IMR-90 (cell line): ENCODE measurements at places on chromosomes 3 and 15.
A peak's percentile ranks its signal among the peaks of the same experiment; 100 is the strongest.

- DNase-seq: peak; percentile 97
Measured at GRCh38 chr3:159854500-159855124, 134.0 kb upstream of the IL12A start.

DNA sequence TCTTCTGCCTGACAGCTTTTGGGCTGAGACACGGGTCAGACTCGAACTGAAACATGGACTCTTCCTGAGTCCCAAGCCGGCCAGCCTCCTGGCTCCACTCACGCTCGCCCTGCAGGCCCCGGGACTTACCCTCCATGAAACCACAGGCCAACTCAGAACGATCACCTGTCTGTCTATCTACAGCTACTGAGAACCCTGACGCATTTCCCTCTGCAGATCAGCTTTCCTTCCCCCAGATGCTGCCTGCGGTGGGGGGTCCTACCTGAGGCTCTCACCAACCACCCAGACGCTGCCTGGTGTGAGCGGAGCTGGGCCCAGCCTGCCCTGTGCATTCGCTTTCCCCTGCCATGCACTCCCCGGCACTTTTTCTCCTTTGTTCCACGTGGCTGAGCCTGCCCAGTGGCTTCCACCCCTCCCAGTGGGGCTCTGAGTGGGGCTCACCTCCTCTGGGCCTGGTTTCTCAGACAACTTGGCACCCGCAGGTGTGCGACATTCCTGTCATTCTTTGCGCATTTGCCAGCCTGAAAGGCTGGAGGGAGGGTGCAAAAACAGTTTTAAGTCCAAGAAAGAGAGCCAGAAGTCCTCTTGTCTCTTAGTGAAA lies 60.2 kb downstream of the PLXNA1 start:
- DNase-seq: no peak

DNA sequence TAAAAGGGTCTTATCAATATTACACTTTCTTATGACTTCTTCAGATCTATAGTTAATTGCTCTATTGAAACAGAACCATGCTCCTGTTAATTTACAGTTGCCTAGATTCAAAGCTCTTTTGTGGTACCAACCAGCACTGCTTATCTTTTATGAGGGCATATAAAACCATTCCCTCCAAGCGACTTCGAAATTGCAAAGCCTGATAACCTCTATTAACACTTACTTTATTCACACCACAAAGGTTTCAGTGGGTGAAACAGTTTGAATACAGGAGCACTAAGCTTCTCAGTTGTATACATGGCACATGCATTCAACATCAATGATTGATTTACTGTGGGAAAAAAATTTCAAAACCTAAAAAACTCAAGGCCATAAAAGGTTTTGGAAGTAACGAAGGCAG lies 74.9 kb upstream of the PPIB start:
- no peak for DNase-seq

- no peak for DNase-seq
Measured at GRCh38 chr3:117885011-117885441, 1149.6 kb downstream of the IGSF11 start.

GRCh38 chr3:33848624-33849347 lies 50.4 kb downstream of the PDCD6IP start:
- no peak for DNase-seq

DNA sequence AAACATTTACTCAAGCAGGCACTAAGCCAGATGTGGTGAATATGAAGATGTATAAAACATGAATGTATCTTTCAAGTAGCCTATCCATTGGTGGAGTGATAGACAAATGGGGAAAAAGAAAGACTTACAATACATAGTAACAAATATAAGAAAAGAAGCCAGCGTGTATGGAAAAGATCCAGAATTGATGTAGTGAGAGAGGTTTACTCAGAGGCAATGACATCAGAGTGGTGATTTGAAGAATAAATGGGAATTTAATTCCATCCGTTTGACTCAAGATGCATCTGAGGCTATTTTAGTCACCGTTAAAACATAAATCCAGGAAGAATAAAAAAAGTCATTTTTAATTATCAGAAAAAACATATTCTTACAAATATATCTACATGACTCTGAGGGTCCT lies 162.6 kb downstream of the IL1RAP start:
- peak; percentile 72 for DNase-seq

GRCh38 chr15:51874751-51875644 lies 45.5 kb downstream of the TMOD3 start:
- peak; percentile 99 for DNase-seq

- DNase-seq: no peak
Measured at GRCh38 chr3:175518459-175518858, 659.3 kb downstream of the NAALADL2 start.

DNA sequence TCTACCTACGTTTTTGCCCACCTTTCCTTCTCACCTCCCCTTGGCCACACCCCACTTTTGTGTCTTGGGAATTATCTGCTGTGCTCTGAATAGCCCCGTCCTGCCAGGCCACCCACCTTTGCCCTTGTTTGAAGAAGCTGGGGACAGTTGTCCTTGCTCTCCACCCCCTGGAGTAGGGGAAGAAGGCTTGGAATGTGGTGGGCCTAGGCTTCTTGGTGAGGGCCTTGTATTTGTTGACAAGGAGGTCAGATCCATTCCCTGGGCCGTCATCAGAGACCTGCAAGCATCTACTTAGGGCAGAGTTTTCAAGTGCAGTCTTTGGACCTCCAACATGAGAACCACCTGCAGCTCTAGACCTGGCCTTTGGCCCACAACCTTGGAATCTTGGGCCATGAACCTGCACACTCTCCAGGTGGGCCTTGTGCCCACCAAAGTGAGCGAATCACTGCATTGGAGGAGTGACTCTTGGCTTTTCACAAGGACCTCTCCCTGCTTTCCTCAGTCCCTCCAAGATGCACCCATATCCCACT lies 160.6 kb downstream of the APBA2 start:
- no peak for DNase-seq

GRCh38 chr15:45139770-45140169 lies 10.0 kb downstream of the DUOX1 start:
- no peak for DNase-seq

- DNase-seq: no peak
Measured at GRCh38 chr3:98209244-98209643, 42.7 kb downstream of the OR5H15 start.

GRCh38 chr3:154244644-154245043 lies 79.6 kb downstream of the DHX36 start:
- DNase-seq: peak; percentile 61

- no peak for DNase-seq
Measured at GRCh38 chr3:50825841-50826240, 151.1 kb downstream of the DOCK3 start.

DNA sequence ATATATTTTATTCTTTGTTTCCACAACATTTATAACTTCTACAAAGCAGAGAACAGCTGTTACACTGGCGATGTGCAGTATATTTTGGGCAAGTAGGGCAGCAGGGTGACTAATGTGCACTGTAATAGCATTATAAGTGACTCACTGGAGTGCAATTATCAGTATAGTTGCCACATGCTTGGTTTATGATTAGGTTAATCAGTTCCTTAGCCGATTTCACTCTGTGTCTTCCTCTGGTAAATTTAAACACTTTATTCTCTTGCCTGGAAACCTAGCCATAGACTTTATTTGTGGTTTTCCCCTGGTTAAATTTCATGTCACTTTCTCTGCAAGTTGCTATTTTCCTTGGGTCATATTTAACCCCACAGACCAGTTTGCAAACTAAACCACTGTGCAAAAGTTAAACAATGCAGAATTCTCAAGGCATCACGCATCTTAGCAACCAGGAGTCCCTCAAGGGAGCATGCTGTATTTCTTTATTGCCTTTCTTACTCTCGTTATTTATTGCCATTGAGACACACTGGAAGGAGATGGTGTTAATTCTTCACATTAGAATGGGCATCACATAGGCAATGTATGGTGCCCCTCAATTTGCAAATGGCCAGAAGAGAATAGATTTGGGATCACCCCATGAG lies 690.2 kb upstream of the DPPA4 start:
- peak; percentile 78 for DNase-seq

- no peak for DNase-seq
Measured at GRCh38 chr15:48411971-48412591, 80.9 kb downstream of the DUT start.

- no peak for DNase-seq
Measured at GRCh38 chr3:32397941-32398340, 6.3 kb downstream of the CMTM7 start.

- peak; percentile 30 for DNase-seq
Measured at GRCh38 chr15:60745469-60746061, 266.6 kb upstream of the ICE2 start.

DNA sequence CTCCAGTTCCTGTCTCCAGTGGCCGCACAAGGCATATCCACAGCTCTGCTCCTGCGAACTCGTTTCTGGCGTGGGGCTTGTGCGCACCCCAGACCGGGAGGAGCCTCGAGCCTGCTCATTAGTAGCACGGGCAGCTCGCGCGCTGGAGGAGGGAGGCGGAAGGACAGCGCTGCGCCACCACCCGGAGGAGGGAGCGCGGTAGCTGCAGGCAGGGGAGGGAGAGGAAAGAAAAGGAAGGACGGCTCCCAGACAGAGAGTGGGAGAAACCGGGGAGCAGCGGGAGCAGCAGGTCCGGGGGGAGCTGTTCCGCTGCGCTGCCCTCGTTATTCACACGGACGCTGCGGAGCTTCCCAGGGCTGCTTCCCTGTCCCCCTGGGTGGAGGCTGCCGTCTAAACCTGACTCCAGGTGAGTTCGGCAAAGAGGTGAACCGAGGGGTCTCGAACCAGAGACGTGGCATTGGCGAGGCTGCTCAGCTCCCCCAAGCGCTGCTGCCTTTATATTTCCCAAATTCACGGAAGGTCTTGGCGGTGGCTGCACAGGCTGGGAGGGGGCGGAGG lies 121.3 kb upstream of the ZNF717 start:
- peak; percentile 25 for DNase-seq

DNA sequence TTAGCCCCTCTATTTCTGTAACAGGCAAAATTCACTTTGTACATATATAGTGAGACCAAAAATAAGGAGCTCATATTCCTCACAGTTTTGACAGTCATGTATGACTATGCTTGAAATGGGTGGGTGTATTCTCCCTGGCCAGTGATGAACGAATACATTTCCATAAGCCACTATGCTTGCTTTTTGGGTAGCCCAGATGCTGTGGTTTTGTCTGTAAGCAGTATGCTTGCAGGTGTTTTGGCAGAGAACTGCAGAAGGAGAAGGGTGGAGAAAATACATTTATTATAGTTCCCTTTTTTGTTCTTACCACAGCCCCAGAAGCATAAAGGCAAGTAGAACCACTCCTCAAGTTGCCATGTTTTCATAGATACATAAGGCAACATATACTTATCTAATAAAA lies 131.2 kb downstream of the RBMS3 start:
- DNase-seq: peak; percentile 45

- no peak for DNase-seq
Measured at GRCh38 chr3:38721207-38721772, 71.8 kb upstream of the SCN5A start.

DNA sequence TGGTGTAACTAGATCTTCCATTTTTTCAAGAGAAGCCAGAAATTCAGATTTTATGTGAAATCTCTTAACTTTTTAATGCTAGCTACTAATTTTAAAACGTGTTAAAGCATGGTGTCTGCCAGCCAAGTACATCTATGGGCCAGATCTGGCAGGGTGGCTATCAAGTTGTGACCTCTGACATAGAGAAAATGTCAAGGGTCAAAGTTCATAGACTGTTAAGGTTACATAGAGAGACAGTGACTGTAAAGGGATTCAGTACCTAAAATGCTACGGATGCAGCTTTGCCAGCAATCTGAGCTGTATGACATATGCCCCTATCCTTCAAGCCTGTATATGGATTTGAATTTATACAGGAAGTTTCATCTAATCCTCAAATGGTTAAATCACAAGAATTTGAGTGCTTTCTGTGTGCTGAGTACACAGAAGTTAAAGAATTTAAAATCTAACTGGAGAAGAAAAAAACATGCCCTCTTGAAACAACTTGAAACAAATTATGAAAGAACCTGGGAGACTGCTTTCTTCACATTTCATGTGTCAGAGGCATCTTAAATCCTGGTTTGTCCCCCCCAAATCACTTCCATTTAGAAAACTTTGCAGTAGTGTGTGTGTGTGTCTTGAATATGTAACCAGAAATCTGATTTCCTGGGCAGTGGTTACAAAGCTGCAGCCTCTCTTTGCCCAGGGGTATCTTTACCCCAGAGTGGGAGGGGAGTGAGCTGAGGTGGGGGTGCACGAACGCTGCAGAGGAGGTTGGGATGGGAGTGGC lies 895 bp upstream of the ARHGAP31 start:
- DNase-seq: no peak

GRCh38 chr3:43994657-43995546 lies 246.8 kb upstream of the TOPAZ1 start:
- no peak for DNase-seq
